ENCODE measurements at places on chromosomes 5 and 9.

DNA sequence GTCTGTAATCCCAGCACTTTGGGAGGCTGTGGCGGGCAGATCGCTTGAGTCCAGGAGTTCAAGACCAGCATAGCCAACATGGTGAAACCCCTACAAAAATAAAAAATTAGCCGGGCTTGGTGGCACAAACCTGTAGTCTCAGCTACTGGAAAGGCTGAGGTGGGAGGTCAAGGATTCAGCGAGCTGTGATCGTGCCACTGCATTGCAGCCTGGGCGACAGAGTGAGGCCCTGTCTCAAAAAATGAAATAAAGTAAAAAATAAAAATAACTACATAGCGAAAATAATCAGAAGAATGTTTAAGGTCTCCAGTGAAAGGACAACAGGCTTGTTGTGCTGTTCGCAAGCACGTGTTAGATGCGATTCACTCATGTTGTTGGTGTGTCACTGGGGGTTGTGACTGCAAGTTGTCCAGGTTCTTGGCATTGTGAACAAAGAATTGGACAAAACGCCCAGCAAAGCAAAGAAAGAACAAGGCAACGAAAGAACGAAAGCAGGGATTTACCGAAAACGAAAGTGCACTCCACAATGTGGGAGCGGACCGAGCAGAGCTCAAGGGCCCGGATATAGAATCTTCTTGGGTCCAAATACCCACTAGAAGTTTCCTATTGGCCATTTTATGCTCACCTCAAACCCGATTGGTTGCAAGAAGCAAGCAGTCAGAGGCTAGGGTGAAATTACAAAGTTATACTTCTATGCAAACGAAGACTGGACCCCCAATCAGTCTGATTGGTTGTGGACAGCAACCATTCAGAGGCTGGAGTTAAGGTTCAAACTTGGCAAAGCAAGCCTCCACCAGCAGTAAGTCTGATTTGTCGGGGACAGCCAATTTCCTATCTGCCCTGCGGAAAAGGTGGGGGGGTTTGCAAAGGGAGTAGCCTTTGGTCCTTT, 844 bp upstream of the MCCC2 start:
- no peak for ATAC-seq

DNA sequence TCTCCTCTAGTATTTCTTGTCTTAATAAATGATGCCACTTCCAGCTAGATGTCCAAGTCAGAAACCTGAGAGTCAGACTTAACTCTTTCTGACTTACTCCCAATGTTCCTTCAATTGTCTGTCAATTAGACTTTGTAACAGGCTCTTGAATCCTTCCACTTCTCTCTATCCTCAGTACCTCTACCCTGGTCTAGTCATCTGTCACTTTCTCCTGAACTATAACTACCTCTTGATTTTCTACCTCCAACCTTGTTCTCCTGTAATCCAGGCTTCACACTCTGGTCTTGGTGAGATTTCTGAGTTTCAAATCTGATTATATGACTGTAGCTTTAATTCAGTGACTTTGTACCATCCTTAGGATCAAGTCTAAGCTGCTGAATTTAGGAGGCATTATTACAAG, 64.9 kb downstream of the NDUFAF2 start:
- ATAC-seq, result no peak

DNA sequence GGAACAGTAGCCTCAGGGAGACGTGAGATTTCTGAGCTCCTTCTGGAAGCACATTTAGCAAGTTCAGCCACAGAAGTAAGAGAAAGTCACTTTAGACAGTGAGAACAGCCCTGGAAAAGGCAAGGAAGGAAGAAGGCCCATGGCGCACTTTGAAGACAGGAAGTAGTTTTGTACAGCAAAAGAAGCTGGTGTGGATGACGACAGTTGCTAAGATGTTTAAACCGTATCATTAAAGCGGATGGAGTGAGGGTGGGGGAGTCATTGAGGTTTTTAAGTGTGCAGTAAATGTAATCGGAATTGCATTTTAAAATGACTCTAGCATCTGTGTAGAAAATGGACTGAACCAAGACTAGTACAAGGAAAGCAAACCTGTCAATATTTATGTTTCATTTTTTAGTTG, 15.3 kb upstream of the TRPM3 start:
- no peak for ATAC-seq

- peak; percentile 42 for ATAC-seq
Observed at GRCh38 chr5:32612134-32612888, 27.0 kb downstream of the SUB1 start.

GRCh38 chr5:107121793-107122519, 548.8 kb downstream of the EFNA5 start:
- ATAC-seq, result no peak

DNA sequence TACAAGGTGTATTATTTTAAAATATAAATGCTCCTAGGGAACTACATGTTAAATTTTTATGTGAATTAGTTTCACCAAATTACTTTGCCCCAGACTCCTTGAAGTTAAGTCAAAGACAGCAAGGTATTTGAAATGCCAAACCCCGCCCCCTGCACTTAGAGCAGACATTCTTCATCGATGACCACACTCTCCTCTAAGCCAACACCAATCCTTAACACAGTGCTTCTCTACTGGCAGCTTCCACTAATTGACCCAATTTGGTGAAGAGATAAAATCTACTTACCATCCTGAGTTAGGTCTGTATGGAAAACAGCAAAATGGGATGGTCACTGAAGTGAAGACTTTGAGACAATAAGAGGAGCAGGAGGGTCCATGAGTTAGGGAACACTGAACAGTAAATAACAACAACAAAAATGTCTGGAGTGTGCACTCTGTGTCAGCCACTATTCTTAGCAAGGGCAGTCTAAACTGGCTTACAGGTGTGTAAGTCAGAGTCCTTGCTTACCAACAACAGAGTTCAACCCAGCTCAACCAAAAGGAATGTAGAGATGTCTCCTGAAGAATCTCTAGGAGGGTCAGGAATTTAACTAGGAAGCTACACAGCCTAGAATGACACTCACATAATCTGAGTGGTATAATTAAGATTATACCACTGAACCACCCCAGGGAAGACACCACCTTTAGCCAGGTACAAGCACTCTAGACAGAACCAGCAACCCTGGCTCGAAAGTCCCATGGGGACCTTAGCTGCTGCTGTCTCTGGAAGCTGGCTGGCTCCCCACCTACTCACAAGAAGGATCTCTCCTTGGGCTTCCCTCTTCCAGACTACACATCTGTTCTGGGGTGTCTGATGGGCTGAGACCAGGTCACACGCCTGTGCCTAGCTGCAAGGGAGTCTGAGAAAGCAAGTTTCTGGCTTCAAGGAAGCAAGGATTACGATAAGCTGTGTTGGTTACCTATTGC, 8.8 kb upstream of the UBE2QL1 start:
- ATAC-seq, result no peak

GRCh38 chr5:147961208-147961749, 54.9 kb upstream of the C5orf46 start:
- no peak for ATAC-seq

- peak; percentile 75 for ATAC-seq
Observed at GRCh38 chr9:136711751-136712689, at the start of gene DIPK1B. TSS of gene DIPK1B (plus strand) at chr9:136712572. CDS start at chr9:136712666, 94 bp downstream.

- peak; percentile 96 for ATAC-seq
Observed at GRCh38 chr5:122478741-122479442, 166.9 kb downstream of the SNCAIP start.

- ATAC-seq, result no peak
Observed at GRCh38 chr5:24854350-24854749, 209.6 kb upstream of the CDH10 start.

DNA sequence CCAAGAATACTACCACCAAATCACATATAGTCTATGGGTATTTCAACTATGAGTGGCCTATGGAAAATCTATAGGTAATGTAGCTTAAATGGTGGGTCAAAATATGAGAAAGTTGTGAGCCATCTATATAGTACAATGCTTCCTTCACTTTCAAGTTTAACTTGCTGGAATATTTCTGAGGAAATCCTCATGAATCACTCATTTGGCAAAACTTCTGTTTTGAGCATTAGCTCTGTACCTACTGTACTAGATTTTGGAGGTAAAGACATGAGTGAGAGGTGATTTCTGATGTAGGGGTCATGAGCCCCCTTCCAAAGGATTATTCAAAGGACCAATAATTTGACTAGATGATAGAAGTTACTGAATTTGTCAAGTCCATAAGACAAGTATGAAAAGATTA, 80.6 kb upstream of the DAB2 start:
- no peak for ATAC-seq

DNA sequence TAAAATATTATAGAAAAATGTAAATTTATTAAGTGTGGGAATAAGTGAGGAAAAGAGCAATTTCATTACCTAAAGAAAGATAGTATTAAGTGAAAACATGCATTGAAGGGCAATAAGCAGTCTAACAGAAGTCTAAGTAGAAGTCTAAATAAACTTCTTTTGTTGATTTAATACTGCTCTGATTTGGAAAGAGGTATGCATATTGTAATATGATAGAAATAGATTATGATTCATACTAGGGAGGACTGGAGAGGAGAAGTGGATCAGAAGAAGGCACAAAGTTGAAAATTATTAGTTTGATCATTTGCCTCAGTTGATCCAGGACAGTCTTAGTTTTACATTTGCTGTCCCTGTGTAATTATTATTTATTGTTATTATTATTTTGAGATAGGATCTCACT, 6.6 kb upstream of the ERBIN start:
- no peak for ATAC-seq

DNA sequence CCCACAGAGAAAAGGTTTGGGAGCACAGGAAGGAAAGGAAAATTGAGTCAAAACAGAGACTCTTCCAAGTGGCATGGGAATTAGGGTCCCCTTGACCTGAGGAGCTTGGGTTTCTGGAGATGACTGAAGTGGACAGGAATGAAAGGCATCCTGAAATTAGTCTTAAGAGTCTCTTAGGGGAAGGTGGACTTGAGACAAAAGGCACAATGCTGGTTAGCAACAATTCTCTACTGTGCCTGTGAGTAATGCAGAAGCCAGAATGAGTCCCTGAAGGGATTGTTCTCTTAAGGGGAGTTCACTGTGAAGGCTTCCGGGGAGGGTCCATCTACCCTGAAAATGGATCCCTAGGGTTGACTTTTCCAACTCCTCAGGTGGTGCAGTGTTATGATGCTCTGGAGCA, 58.4 kb upstream of the FOXE1 start:
- no peak for ATAC-seq
